Bone marrow (tissue), 2 donors: ENCODE measurements at places on chromosomes 16 and 17.

DNA sequence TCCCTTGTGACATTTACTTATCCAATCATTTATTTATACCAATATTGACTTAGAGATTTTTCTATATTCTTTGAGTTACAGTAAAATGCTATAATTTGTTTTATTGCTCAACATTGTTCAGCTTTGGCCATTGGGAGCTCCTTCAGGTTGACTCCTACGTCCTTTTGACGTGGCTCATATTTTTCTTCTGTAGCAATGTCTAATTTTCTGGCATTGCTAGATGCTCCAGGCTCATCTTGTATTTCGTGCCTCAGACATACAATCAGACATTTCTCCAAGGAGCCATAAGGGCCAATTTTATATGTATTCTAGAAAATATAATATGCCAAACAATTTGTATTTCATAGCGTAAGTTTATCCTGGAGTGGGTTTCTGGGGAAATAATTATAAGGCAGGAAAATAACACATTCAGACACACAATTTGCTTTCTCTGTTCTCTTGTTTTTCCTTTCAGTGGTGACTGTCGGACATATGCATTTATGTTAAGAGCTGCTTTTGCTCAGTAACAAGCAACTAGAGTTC is 355.1 kb upstream of the MON1B start:
- DNase-seq = no peak

DNA sequence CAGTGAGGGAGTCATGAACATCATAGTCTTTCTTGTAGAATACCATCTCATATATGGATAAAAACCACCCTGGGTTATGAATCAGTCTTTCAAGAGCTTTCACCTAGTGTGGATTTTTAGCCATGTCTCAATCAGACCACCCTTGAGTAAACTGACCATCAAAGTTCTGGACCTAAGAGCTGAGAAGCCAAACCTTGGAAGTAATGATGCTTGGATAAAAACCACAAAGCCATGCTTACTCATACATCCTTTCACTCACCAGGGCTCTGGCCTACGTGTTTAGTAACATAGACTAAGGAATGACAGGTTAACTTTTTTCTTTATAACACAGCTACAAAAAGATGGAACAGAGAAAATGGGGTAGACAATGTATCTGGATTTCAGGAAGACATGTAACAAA is 167.2 kb downstream of the STX8 start:
- DNase-seq = no peak

DNA sequence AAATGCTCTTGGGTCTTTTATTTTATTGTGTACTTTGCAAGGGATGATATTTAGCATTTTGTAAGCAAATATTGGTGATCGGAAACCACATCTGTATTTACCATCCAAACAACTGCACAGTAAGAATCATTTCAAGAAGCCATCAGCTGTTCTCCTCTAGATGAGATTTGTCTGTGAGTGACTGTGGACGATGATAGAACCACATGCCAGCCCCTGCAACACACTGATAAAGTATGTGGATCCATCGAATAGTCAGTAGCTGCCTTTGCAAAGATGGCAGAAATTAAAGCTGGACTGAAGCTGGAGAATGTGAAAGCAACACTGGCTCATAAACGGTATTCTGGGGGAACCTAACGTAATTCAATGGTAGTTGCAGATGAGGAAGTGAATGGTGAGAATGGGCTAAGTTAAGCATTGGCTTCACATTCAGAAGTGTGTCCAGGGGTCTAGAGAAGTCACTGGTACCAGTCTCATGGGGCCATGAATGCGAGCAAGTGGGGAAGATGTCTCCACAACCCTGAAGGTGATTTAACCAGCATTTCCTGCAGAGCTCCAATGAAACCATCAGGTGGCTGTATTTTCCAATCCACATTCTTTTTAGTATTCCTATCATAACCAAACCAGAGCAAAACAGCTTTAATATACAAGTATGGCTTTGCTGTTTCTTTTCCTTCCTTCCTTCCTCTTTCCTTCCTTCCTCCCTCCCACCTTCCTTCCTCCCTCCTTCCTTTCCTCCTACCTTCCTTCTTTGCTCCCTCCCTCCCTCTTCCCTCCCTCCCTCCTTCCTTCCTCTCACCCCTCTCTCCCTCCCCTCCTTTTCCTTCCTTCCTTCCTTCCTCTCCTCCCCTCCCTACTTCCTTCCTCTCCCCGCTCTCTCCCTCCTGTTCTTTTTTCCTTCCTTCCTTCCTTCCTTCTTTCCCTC is 169.4 kb downstream of the ABCA8 start:
- no peak for DNase-seq

DNA sequence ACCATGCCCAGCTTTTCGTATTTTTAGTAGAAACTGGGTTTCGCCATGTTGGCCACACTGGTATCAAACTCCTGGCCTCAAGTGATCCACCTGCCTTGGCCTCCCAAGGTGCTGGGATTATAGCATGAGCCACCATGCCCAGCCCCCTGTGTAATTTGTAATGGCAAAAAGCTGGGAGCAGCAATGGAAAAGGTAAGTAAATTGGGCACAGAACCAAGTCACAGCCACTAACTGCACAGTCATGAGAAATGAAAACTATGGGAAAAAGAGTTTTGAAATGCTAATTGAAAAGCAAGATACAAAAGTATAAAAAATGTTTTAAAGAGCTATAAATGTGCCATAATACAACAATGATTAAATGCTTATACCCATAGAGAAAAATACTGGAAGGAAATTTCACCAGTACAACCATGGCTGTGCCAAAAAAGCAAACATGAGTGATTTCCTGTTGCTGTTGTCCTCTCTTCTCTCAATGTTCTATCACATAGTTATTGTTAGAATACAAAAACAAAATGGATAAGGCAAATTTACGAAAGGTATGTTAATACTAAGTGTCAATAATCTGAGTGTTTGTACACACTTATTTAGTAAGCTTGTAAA is 6.2 kb downstream of the NTAN1 start:
- DNase-seq = no peak

DNA sequence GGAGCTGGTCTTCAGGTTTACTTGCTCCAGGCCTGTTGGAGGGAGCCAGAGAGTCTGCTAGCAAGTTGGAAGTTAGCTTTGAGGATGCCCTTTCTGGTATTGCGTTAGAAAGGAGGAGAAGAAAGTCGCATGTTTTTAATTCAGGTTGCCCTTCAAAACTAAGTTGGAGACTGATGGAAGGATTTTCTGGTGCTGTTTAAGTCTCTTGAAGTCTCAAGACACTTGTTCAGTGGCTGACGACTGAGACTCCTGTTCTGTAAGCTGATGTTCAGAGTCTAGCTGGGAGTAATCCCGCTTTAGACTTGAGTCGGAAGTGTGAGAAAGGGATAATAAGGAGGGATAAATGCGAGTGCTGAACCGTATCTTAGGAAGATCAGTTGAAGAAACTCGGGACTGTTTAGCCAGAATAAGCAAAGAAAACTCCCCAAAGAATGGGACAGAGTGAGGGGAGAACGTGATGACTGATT is 740 bp downstream of the AATF start:
- DNase-seq = no peak

DNA sequence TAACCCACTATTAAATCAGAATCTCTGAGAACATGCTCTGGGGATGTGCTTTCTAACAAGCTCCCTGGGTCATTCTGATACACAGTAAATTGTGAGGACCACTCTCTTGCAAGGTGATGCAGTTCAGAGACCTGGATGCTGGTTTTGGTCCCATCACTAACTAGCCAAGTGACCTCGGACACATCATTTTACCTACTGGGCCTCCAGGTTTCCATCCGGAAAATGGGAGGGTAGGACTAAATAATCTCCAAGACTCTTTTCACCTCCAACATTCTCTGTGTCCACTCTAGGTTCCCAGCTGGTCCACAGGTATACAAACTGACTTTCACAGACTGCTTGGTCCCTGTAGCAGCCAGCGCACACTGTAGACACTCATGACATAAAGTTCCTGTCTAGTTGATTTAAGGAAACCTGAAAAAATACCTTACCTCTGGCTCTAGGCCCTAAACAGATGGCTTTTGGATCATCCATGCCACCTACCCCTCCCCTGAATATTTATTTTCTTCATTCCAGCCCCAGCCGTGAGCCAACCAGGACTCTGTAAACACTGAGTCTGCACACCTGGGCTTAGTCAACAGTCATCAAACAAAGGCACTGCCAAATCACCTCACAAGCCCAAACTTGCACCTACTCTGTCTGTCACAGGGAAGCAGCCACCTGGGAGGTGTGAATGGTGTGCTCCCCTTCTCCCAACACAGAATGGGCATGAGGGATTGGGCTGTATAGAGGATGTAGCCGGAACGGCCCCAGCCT is 51.3 kb upstream of the MRPS23 start:
- no peak for DNase-seq

DNA sequence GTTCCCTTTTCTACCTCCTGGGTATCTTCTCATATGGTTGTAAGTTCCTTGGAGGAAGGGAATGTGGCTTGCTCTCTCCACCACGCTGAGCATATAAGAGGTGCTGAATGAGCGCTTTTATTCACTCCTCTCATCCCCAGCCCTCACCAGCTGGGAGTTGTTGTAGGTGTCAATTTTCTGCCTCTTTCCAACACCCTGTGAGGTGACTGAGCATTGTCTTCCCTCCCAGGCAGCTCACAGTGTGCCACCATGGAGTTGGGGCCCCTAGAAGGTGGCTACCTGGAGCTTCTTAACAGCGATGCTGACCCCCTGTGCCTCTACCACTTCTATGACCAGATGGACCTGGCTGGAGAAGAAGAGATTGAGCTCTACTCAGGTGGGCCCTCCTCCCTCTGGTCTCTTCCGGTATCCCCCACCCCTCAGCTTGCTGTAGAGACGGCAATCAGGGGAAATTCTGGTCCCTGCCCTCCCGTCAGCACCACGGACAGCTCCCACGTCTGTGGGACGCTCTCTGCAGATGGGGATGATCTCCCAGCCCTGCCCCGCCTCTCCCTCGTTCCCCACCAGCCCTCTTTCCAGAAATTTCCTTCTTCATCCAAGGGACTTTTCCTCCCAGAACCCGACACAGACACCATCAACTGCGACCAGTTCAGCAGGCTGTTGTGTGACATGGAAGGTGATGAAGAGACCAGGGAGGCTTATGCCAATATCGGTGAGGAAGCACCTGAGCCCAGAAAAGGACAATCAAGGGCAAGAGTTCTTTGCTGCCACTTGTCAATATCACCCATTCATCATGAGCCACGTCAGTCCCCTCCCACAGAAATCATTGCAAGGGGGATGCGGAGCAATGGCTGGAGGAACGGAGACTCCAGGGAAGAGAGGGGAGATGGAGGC is 18.3 kb downstream of the CIITA start:
- no peak for DNase-seq

GRCh38 chr16:75761108-75761507 is 34.8 kb upstream of the CPHXL start:
- no peak for DNase-seq
